ENCODE measurements at places on chromosomes 2 and 18.

GRCh38 chr2:31258351-31258750 is 24.4 kb downstream of the EHD3 start:
- DNase-seq, result no peak

GRCh38 chr2:172829229-172829628 is 93.6 kb downstream of the RAPGEF4 start:
- peak; percentile 10 for DNase-seq

- no peak for DNase-seq
Observed at GRCh38 chr2:28152585-28153280, 239.9 kb upstream of the FOSL2 start.

GRCh38 chr2:216348756-216349308 is 23.5 kb downstream of the MARCHF4 start:
- DNase-seq, result no peak

DNA sequence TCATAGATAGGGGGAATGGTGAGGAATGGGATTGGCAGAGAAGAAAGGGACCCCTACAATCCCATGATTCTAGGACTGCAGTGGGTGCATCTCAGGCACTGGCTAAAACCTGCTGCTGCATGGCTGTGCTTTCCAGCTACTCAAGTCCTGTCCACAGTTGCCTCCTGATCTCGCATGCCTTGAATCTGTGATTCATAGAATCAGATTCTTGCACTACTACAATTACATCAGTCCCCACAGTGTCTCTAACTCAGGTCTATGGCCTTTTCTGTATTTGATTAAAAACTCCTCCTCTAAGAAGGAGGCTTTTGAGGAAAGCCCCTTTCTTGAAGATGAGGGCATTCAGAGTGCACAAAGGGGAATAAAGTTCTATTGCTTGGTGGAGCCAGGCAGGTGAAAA is 117.4 kb downstream of the LRATD1 start:
- DNase-seq, result peak; percentile 34

GRCh38 chr2:230989731-230990130 is 6.2 kb upstream of the SPATA3 start:
- no peak for DNase-seq

DNA sequence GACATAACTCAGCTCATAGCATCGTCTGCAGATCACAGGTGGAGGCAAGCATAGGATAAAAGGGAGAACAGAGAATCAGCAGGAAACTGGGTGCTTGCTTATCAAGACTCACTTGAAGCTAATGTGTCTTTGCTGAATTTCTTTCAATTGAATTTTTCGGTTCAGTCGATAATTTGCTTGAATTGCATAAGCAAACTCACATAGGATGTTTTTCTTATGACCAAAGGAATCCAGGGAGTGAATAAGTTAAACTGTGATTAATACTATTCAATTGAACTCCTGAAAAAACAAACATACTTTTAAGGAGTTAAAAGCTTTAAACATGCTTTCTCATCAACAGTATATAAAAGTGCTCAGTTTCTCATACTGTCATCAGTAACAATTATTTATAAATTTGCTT is 707.1 kb upstream of the ACVR2A start:
- no peak for DNase-seq

GRCh38 chr2:156339110-156339847 is 6.8 kb upstream of the NR4A2 start:
- DNase-seq, result no peak

- no peak for DNase-seq
Observed at GRCh38 chr2:226187156-226187555, 612.5 kb downstream of the IRS1 start.

DNA sequence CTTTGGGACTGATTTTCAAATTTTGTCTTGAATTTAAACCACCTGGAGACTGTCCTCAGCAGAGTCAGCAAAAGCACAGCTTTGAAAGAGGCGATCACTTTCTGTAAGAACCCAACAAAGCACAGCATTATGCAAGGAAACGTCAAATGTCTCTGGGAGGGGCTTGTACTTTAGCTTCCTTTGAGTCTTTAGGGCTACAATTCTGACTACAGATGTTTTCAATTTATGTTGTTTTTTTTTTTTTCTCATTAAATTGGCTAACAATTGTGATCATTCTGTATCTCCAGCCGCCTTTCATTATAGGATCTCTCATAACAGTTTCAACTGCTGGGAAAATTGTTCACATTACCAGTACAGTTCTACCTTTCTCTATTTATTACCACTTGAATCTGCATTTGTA is 48.3 kb downstream of the COL3A1 start:
- no peak for DNase-seq

DNA sequence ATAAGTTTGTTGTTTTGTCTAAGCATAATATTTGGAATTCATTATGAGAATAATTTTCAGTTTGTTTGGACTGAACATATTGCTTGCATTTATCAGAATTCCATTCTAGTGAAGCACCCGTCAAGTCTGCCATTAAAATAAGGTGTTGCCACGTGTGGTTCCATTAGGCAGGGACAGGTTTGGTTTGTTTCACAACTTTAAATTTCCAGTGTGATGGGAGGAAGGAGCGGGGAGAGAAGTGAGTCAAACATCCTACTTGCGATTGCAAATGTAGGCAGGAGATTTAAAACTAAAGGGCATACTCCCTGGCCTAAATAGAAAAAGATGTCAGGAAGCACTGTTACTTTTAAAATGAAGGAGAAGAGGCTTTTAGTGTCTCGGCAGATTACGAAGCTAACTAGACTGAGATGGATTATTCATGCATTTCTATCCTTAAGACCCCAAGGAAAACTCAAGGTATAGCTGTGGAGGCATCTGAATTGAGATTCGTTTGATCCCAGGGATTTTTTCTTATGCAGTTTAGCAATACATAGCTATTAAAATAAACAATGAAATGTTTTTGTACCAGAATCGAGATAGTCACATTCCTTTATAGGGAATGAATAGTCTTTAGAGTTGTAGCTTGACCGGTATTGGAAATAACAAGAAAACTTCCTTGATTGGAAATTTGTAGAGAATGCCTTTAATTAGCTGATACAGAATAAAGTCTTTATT is 19.8 kb downstream of the GRHL1 start:
- DNase-seq, result no peak

DNA sequence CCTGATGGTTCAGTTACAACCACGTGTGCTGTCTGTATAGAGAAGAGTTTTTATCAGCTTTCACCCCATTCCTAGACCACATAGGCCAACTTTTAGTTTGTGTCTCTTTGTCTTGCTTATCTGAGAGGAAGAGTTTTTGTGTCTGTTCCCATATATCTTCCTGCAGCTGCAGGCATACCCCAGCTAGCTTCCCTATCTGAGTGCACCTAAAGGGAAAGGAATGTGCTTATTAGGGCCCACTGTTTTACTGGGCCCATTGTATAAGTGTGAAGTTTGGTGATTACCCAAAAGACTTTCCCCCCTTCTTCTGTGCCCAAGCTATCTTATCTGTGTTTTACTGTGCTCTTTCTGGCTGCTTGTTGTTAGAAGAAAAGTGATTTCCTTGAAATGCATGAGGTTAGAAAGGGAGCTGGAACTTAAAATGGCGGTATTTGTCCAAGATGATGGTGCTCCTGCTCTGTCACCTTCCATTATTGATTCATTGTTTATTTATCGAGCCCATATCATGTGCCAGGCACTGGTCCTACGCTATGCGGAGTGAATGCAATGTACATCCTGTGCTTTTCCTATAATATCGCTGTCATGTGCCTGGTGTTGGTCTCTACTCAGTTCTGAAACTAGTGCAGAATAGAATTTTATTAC is 57.2 kb downstream of the NYAP2 start:
- DNase-seq, result no peak

DNA sequence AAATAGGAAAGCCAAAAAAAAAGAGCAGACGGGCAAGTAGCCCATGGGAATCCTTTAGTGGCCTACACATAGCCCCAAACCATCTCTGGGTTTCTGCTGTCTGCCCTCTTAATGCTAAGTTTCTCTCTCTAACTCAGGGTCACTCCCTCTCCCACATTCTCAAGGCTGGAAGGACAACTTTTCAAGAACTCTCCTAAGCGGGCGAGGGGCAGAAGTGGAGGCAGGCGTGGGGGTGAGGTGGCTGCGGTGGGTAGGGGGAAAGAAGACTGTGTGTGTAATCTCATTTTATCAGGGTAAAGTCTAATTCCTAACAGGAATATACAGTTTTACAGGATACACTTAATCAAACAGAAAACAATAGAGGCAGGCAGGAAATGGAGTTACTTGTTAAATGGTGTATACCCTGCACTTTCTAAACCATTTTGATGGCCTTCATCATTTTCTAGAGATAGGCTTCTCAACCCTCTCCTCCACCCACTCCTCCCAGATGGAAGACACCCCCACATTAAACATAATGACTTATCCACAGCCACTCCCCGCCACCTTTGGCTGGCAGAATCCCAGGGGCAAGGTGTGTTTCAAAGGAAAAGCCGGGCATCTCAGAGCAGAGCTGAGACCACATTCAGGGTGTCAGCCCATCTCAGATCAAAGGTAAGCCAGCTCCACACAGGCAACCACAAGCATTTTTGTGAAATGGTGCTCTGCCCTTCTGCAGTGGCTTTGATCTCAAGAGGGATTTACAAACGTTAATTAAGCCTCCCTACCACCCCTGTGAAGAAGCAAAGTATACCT is 6.8 kb downstream of the SMAD7 start:
- no peak for DNase-seq

DNA sequence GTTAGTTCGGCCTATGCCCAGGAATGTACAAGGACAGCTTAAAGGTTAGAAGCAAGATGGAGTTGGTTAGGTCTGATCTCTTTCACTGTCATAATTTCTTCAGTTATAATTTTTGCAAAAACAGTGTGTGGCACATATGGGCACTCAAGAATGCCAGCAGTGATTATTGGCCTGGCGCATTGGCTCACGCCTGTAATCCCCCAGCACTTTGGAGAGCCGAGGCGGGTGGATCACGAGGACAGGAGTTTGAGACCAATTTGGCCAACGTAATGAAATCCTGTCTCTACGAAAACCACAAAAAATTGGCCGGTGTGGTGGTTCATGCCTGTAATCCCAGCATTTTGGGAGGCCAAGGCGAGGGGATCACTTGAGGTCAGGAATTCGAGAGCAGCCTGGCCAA is 75.7 kb upstream of the MSH2 start:
- no peak for DNase-seq

GRCh38 chr18:39960550-39960949 is 1994.5 kb upstream of the PIK3C3 start:
- DNase-seq, result no peak

GRCh38 chr18:5455674-5456073 is 88.1 kb downstream of the EPB41L3 start:
- no peak for DNase-seq

GRCh38 chr2:23777826-23778225 is 149.1 kb downstream of the ATAD2B start:
- DNase-seq, result no peak

- peak; percentile 48 for DNase-seq
Observed at GRCh38 chr2:217106650-217107014, 246.8 kb upstream of the TNP1 start.

GRCh38 chr2:1590596-1591460 is 153.5 kb downstream of the PXDN start:
- DNase-seq, result no peak

GRCh38 chr18:34494359-34494696 is 215.8 kb upstream of the DTNA start:
- DNase-seq, result no peak

DNA sequence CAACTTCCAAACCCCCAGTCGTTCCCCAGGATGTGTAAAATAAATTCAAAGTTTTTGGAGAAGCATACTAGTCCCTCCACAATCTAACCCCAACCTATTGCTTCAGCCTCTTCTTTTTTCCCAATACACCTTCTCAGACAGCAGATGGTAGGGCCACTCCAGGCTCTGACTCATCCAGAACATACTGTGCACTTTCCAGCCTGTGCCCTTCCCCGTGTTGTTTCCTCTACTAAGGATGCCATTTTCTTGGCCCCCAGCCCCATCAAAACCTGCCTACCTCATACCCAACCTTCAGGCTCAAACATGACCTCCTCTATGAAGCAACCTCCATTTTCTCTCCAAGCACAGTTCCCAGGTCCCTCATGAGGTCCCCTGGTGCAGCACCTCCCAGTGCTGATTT is 669.3 kb downstream of the BCL11A start:
- DNase-seq, result no peak

- DNase-seq, result no peak
Observed at GRCh38 chr18:26511339-26512071, 36.8 kb downstream of the KCTD1 start.

DNA sequence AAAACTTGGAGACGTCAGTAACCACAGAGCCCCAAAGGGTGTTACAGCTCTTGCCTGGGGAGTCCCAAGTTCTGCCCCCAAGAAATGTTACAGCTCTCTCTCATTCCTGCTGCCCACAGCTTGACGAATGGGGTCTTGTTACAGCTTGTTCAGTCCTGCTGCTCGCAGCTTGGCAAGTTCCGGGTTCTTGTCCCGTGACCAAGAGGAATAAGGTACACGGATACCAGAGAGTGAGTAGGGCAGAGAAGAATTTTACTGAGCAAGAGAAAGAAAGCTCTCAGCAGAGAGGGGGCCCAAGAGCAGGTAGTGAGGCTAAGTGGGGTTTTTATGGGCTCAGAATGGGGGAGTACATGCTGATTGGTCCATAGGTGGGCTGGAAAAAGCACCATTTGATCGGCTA is 27.2 kb downstream of the SLC39A6 start:
- DNase-seq, result no peak

DNA sequence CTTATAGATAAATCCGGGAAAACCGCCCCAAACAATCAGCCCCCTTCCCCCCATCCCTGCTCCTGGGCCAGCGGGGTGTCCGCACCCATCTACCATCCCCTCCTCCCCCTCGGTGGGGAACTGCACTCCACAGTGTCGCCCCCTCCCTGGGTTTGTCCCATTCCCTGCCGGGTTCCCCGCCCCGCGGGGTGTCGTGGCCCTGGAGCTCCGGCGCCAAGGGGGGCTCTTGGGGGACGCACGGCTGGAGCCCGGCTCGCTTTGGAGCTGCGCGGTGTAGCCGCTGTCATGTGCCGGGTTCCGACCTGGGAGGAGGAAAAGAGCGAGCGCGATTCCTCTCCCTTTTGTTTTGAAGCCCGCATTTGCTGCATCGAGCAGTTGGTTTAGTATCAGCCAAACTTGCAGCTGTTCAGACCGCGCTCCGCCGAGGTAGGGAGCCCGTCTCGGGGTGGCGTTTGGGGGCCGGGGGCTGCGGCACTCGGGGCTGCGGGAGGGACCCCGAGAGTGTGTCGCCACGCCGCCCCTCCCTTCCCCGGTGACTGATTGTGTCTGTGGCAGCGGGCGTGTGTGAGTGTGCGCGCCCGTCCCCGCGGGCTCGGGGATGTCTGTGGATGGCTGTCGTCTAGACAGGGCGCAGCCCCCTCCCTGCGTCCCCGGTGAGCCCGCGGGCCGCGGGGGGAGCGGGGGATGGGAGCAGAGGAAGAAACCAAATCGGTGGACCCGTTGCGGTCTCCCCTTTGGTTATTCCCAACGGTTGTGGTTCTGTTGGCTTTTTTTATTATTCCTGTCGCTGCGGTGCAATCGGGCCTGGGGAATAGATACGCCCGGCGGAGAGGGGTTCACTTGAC is 797 bp downstream of the CTIF start:
- peak; percentile 74 for DNase-seq

GRCh38 chr2:73893764-73894474 is 1.1 kb downstream of the ACTG2 start:
- DNase-seq, result no peak

DNA sequence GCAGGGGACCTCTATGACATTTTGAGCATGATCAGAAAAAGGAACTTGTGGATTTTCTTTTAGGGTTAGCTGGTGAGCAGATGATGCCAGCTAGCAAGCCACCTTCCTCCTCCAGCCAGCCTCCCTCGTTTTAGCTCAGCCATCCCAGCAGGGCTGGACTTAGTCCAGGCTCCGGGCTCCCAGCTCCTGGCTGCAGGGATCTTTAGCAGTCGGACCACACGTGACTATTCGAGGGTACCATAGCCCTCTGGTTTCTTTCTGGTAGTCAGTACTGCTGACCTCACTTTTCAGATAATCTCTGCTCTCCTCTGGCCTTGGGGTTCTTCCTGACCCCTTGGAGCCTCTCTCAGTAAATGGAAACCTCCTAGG is 31.8 kb downstream of the NCK2 start:
- DNase-seq, result no peak
